ENCODE measurements at places on chromosomes 11 and 22. TPM values are rescaled to one million over a fixed set of nuclear protein-coding genes. Genes with fewer than 3 reads are reported as not detected.

The C11orf42 gene
- total RNA-seq: not detected

The OR2AT4 gene
- total RNA-seq: not detected

The KCNQ1 gene
- total RNA-seq: 4.0 TPM

The VWCE gene
- total RNA-seq: 6.7 TPM

The PLEKHB1 gene
- total RNA-seq: 8.9 TPM
